Esophagus muscularis mucosa (tissue), 4 donors: ENCODE measurements at places on chromosomes 3 and 15. TPM values are rescaled to one million over a fixed set of nuclear protein-coding genes. Genes with fewer than 3 reads are reported as not detected.
A peak's percentile ranks its signal among the peaks of the same experiment; 100 is the strongest.

The SERINC4 gene
- total RNA-seq, result not detected

DNA sequence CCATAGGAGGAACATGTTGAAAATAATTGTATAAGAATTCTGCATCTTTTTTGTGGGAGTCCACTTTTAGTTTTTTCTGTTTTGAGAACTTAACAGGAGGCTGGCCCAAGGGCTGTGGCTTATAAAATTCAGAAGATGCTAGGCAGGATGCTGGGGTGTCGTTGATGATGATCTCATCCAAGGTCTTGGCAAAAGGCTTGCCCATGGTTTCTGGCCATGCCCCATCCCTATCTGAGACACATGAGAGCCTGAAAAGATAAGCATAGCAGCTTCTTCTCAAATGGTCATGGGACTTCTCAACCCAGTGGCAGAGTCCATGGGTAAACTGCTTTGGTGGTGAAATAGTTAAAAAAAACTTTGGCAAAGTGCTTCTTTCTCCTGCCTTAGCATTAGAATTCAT, 35.2 kb downstream of the CMSS1 start:
- DNase-seq, result no peak

DNA sequence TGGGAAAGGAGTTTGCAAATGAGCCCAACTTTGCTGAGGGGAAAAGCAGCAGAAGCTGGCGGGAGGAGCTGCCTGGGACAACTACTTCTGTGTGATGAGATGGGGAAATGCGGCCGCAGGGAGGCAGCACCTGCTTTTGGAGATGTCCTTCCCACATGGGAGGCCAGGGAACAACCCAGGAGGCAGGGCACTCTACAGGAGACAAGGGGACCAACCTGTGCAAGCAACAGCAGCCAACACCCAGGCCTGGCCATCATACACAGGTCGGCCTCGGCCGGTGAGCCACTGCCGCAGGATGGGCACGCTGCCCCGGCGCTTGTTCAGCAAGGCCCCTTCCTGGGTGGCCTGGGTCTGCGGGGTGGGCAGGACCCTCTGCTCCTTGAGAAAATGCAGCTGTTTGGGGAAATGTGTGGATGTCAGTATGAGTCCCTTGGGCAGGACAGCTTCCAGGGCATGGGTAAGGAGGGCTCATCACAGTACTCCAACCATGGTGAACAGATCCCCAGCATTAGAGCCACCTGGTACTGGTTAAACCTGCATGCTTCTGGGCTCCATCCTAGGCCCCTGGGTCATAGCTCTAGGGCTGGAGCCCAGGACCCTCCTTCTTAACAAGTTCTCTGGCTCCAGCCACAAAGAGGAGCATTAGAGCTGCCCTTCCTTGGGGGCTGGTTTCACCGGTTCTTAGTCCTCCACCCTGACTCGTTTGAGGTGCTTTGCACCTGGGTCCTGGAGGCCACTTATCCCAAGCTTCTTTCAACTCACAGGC, 11.6 kb downstream of the EPB42 start:
- DNase-seq, result peak; percentile 86

- no peak for DNase-seq
Measured at GRCh38 chr15:75723171-75723846, 10.7 kb upstream of the CSPG4 start.

- no peak for DNase-seq
Measured at GRCh38 chr3:178672275-178672674, 136.0 kb downstream of the KCNMB2 start.

- no peak for DNase-seq
Measured at GRCh38 chr3:178966299-178967176, 105.1 kb downstream of the ZMAT3 start.

DNA sequence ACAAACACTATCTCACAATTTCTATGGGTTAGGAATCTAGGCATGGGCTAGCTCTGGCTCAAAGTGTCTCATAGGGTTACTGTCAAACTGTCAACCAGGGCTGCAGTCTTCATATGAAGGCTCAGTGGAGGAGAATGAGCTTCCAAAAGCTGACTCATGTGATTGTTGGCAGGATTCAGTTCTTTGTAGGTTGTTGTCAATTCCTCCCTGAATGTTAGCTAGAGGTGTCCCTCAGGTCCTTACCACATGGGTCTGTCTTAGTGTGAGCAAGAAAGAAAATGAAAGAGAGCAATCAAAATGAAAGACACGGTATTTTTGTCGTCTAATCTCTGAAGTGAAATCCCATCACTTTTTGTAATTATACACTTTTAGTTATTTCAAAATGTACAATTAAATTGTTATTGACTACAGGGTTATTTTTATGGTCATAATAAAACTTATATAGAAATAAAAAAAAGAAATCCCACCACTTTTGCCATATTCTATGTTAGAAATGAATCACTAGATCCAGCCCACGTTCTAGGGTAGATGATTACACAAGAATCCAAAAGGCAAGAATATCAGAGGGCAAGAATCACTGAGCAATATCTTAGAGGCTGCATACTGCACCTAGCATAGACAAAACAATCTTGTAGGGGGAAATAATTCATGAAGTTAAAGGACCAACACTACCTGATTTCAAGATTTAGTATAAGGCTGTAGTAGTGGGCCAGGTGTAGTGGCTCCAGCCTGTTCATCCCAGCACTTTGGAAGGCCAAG, 8.4 kb downstream of the ACSBG1 start:
- no peak for DNase-seq

DNA sequence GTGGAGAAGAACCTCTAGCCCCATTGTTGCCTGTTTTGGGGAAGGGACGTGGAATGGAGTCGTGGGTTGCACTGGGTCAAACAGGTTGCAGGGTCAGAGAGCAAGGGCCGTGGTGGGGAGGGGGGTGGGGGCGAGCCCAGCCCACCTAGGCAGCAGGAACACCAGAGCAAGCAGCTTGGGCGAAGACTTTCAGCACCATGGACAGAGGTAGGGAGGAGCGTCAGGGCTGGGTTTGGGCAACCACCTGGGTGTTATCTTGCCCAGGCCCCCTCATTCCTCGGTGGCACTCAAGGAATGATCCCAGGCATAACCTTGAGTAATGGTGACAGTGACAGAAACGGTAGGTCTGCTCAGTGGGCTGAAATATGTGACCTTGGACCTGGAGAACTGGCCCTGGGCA, 45.9 kb upstream of the TMEM115 start:
- DNase-seq, result no peak

DNA sequence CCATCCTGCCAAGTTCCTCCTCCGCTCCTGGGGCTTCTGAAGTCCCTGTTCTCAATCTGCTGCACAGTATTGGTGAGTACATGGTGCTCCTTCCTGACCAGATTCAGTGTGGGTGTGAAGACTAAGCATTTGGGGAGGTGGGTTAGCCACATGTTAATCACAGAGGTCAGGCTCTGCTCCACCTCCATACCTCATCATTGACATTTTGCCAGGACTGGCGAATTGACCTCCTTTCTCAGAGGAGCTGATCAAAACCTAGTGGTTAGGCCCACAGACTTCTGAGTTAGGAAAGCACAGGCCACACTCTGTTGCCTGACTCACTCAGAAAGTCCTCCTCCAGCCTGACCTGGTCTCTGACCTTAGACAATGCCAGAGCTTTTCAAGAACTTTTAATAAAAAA, 8.4 kb upstream of the RPS17 start:
- no peak for DNase-seq
